Naive thymus-derived CD4-positive, alpha-beta T cell (primary cell): ENCODE measurements at places on chromosomes 5 and 9.

DNA sequence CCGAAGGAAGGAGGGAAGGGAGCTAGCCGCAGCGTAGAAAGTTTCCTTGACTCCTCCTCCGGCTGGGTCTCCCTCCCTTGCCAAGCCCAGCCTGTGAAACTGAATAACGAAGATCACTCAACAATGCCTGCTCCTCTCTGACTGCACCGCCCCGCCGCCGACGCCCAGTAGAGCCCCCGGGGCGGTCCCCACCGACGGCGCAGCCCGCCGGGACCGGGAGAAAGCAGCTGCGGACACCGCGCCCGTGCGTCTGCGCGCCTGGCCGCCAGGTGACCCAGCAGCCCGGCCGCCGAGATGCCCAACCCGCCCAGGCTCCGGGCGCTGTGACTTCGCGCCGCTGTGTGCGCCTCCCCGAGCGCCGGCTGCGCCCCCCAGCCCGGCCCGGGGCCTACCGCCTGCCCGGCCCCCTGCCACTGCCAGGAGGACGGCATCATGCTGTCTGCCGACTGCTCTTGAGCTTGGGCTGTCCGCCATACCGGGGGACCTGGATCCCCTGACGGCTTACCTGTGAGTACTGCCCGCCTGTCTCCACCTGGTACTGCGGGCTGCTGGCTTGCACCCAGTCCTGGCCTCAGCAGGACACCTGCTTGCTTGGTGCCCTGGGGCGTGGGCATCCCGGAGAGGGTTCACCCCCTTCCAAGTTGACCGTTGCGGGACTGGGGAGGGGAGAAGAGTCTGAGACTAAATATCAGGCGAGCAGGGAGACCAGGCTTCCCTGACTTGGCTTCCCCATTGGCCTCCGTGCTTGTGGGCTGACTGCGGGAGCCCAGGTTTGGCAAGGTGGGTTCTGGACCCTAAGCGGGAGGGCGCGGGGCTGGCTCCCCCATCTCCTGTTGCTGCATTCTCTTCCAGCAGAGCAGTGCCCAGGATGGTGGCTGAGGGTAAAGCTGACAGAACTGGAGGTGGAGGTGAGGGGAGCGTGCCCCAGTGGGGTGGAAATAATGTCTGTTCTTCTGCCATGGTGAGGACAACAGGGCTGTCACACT, 26.2 kb upstream of the SPTLC1 start:
- DNase-seq, result no peak

GRCh38 chr5:62144401-62145022, 161.5 kb upstream of the KIF2A start:
- no peak for DNase-seq

GRCh38 chr5:159891371-159891770, 24.9 kb upstream of the ADRA1B start:
- no peak for DNase-seq

DNA sequence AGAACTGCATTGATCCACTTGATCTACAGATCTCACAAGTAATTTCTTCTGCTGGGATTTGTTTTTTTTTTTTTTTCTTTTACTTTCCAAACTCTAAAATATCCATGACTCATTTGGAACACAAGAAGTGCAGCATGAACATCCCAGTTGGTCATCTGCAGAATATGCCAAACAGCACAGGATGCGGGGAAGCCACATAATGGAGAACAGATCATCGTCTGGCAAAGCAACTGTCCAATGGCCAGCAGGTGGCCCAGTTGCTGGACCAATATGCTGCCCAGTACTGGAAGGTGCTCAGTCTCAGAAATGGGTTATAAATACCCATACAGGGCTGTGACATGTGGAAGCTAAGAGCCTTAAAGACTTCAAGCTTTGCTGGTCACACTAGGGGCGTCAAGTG, 221.3 kb upstream of the TAS2R1 start:
- DNase-seq, result no peak

GRCh38 chr9:88399966-88400365, 11.7 kb downstream of the SPIN1 start:
- DNase-seq, result no peak

DNA sequence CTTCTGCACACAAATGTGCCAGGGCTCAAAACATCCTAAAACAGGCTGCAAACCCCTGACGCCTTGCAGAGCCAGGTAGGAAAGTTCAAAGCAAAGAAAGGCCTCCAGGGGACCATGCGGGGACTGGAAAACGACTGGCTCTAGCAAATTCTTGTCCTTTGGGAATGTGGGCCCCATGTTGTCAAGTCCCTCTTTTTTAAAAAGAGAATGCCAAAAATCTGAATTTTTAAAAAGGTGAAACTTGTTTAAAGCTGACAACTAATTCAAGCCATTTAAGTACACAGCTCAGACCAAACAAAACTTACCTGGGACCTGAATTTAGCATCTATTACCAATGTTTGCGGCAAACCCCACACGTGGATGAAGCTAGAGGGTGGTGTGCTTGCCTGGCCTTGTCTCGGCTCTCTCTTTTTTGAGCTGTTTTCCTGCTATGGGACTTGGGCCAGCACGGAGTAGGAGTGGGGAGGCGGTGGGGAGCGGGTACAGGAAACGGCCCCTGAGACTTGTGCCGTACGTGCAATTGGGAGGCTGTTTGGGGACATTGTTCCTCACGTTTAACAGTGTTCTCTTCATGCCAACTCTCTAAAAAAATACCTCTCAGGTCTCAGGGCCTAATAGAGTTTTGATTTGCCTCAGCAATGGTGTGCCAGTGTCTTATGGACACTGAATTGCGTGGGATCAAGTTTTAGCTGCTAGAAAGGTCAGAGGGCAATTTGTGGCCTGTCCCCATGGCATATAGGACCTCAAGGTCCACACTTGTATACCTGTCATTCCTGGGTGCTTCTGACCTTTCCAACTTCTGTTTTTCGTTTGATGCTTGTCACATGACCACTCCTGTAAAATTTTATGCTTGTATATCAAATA, 15.1 kb upstream of the PHF19 start:
- peak; percentile 51 for DNase-seq

DNA sequence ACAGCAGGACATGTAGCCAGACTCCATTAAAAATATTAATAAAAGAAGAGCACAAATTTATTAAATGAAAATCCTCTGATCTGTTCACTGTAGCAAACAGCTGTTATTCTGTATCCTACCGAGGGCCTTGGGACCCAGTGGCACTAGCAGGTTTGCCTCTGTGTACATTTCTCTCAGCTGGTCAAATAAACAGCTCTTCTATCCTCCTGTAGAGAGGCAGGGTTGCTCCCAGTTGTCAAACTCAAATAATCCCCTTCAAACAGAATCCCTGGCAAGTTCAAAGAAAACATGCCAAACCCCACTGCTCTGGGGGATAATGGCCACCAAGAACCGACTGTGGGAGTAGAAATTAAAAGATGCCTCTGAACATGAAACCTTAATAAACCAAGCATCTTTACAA, 1262.0 kb upstream of the DMAC1 start:
- no peak for DNase-seq

- DNase-seq, result no peak
Observed at GRCh38 chr5:157384971-157385709, 74.9 kb upstream of the NIPAL4 start.

- no peak for DNase-seq
Observed at GRCh38 chr9:76571288-76571687, 112.3 kb downstream of the GCNT1 start.

GRCh38 chr9:79623799-79624721, 52.3 kb downstream of the TLE4 start:
- no peak for DNase-seq

GRCh38 chr5:122183098-122183787, 53.9 kb downstream of the ZNF474 start:
- no peak for DNase-seq

DNA sequence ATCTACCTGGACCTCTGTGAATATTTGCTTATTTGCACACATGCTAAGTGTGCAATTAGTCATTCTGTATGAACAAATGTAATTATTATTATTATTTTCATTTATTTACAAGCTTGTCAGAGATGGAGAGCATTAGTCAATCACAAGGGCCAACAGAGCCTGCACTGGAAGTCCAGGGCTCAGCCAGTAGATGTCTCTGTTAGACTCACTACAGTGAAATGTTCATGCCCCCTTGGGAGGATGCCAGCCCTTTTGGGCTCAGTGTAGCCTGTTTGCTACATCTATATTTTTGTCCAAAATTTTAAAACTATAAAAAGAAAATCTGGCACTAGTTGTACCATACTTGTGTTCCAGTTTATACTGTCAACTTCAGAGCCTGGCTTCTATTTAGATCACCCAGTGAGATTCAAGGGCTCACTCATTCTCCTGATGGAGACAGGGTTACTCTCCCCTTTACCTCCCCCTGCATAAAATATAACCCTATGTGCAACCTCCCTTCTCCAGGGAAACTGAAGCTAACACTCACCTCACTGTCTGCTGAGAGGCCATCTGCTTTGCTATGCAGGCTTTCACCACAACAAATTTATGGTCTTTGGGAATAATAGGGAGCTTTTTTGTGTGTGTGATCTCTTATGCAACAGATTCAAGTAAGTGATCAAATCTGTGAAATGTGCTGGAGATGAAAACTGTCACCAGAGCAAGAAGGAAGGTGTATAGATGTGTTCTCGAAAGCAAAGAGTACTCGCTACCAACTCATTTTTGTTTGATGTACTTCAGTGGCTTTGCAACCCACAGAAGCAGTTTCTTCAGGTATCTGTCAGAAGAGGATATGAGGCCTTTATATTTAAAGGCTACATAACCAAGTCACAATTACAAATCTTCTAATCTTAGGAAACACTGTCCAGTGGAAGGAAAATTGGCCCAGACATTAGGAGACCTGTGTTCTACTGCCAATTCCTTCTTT, 99.9 kb upstream of the TLE4 start:
- no peak for DNase-seq

DNA sequence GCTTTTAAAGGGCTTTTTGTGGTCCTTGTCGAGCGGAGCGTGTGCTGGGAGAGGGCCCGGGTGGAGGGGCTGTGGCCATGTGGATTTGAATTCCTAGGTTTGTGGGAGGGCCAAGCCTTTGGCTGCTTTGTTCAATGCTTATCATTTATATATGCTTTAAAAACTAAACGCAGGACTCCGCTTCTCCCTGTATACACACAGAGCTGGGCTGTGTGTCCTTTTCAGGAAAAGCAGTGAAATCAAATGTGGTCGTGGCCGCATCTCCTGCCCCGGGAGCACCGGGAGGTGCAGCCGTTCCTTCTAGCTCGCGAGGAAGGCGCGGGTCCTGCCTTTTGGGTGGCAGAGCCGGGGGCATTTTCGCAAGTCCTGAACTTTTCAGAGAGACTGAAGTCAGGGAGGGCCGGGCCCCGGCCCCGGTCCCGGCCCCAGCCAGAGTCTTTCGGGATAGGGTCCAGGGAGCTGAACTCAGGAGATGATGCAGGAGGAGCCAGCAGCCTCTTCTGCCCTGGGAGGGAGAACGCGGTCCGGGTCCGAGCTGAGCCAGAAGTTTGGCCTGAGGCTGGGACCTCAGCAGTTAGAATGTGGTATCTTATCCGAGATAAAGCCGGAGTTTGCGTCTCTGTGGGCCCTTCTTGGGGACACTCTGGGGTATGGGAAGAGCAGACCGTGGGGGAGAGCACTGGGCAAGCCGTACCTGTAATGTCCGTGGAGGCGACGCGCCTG, 158.8 kb downstream of the C9orf152 start:
- no peak for DNase-seq

GRCh38 chr5:43769571-43770355, 166.8 kb downstream of the NNT start:
- no peak for DNase-seq

GRCh38 chr5:116806836-116807235, 232.2 kb upstream of the SEMA6A start:
- DNase-seq, result no peak

- DNase-seq, result no peak
Observed at GRCh38 chr5:93612855-93613243, 29.8 kb downstream of the NR2F1 start.

DNA sequence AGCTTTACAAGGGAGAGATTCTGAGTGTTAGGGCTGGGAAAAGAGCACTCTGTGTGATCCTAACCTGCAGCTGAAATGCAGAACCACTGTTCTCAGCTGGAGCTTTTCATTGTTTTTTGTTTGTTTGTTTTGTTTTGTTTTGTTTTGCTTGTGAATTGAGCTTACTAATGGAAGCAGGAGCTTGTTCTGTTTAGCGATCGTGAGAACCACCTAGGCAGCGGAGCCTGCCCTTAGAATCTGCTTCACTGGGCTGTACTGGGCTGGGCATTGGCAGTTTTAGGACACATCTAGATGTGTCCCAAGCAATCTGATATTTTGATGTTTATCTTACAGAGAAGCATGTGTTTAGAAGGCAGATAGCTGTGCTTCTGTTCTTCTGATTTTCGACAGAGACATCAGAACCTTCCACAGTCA, 14.3 kb downstream of the SYK start:
- no peak for DNase-seq

GRCh38 chr5:27494887-27495286, 456.5 kb upstream of the CDH9 start:
- no peak for DNase-seq

GRCh38 chr9:129669141-129669718, 3.8 kb downstream of the PRRX2 start:
- no peak for DNase-seq

DNA sequence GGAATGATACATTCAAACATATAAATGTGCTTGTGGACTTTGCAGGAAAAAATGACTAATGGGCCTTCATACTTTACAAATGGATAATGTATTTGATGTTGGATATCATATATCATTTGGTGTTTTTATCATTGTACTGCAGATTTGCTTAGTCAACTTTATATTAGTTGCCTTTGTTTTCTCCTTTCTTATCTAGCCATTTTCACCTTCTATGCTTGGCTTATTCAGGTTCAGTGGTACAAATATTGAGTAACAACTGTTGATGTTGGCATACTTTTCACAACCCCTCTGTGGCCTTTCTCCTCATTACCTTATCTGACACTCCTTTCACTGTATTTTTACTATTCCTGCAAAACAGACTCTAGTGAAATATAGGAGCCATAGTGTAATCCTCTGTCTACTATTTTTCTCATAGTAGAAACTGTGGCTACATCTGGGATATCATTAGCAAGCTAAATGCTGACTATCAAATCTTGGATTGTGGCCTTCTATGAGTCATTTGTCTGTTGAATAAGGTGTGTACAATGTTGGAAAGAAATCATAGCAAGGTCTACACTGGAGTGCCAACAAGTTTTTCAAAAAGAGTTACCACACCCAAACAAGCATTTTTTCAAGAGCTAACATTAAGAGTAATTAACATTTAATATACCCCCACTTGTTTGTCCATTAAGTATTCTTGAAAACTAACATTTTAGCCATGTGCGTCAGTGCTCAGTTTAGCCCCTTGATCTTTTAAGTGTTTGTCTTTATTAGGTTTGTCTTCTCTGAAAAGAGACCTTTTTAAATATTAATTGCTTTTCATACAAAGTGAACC, 330.1 kb downstream of the ADGRV1 start:
- no peak for DNase-seq

GRCh38 chr5:148912714-148913398, 86.4 kb downstream of the ADRB2 start:
- no peak for DNase-seq

GRCh38 chr5:151240924-151241635, 11.9 kb upstream of the GM2A start:
- DNase-seq, result no peak
